Astrocyte of the spinal cord (primary cell): ENCODE measurements at places on chromosomes 7 and 10.

DNA sequence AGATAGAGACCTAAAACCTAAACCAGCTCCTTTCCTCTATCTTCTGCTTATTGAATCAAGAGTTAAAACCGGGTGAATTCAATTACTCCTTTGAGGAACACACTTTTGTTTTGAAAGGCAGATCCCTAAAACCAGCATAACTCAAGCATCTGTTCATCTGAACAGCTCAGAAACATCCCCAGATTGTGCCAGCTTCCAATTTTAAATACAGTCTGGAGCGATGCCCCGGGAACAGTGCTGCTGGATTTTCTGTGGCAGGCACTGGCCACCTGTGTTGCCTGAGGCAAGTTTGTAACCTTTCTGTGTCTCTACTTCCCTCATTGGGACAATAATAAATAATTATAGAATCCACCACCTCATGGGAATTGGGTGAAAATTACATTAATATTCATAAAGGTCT, 281.4 kb upstream of the NFE2L3 start:
- no peak for DNase-seq

- DNase-seq = peak; percentile 12
Measured at GRCh38 chr7:18119985-18120384, 92.3 kb upstream of the PRPS1L1 start.

GRCh38 chr10:58546722-58547445, 34.2 kb downstream of the BICC1 start:
- no peak for DNase-seq

- DNase-seq = no peak
Measured at GRCh38 chr7:139095194-139095659, 14.3 kb downstream of the ZC3HAV1 start.

GRCh38 chr10:104331208-104331838, 6.9 kb downstream of the ITPRIP start:
- DNase-seq = peak; percentile 91

GRCh38 chr10:37733822-37734221, 123.6 kb downstream of the ZNF248 start:
- no peak for DNase-seq

GRCh38 chr10:124494046-124494807, 32.6 kb downstream of the LHPP start:
- no peak for DNase-seq

GRCh38 chr7:41786404-41786803, 83.5 kb upstream of the INHBA start:
- no peak for DNase-seq

- no peak for DNase-seq
Measured at GRCh38 chr10:97580421-97581367, 3.5 kb upstream of the HOGA1 start.

GRCh38 chr10:79093658-79094411, 25.1 kb downstream of the ZMIZ1 start:
- peak; percentile 58 for DNase-seq

DNA sequence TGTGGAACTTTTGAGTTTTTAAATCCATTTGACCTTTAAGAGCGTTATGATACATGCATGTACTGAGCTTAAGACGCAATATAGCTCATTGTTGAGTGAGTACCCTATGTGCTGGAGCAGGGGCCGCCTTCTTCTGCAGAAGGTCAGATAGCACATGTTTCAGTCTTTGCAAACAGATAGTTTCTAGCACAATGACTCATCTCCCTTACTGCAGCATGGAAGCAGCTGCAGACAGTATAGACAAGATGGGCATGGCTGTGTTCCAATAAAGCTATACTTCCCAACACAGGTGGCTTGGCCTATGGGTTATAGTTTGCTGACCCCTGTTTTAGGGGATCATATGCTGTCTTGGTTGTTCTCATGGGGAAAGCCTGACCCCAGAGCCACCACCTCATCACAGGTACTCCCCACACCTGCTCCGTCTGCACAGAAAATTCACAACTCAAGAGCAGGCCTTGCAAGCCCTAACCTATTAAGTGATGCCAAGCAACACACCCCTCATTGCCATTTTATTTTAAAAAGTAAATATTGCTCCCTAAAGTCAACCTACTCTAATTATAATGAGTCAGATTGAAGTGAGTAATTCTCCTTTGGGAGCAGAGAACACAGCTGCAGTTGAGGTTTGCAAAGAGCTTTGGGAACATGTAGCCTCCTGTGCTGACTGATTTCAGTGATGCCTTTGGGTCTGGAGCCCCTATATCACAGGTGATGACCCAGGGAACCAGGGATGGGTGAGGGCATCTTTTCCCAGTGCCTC, 330.1 kb downstream of the PAXIP1 start:
- no peak for DNase-seq

DNA sequence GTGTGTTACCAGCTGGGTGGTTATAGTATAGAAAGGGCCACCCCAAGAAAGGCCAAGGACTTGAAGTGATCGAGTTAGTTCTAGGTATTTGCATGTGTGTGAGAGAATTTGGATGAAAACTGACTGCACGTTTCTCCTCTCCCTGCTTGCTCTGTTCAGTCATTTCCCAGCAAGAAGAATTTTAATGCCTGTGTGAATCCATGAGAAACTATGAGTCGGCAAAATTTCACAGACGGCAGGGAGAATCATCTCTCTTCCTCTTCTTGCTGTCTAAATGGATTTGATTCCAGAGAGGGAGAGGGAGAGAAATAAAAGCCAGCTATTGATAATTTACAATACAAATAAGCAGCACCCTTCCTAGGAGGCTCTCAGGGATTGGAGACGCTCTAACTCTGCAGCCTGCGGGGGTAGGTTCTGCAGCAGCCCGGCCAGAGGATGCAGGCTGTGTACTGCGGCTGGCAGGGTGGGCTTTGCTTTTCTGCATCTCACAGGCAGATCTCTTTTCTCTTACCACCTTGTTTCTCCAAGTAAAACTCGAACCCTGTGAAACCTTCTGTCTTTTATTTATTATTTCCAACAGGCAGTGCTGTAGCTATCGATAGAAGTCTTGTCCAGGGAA, 183.6 kb downstream of the TCF7L2 start:
- peak; percentile 56 for DNase-seq

- DNase-seq = peak; percentile 41
Measured at GRCh38 chr7:20350518-20350951, 19.8 kb downstream of the ITGB8 start.

- no peak for DNase-seq
Measured at GRCh38 chr7:104929921-104930320, 84.1 kb upstream of the KMT2E start.

DNA sequence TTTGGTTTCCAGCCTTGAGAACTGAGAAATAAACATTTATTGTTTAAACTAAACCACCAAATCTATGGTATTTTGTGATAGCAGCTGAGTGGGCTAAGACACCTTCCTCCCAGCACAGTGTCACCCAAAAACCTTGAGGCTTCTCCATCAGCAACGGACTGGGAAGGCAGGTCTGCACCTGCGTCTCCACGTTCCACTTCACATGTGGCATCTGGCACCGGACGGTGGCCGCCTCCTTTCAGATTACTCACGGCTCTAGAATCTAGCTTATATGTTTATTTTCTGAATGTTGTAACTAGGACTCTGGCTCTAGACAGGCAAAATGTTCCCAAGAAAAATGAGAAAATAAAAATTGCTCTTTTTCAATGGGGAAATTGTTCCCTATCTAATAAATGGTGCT, 201.0 kb downstream of the ADARB2 start:
- no peak for DNase-seq

DNA sequence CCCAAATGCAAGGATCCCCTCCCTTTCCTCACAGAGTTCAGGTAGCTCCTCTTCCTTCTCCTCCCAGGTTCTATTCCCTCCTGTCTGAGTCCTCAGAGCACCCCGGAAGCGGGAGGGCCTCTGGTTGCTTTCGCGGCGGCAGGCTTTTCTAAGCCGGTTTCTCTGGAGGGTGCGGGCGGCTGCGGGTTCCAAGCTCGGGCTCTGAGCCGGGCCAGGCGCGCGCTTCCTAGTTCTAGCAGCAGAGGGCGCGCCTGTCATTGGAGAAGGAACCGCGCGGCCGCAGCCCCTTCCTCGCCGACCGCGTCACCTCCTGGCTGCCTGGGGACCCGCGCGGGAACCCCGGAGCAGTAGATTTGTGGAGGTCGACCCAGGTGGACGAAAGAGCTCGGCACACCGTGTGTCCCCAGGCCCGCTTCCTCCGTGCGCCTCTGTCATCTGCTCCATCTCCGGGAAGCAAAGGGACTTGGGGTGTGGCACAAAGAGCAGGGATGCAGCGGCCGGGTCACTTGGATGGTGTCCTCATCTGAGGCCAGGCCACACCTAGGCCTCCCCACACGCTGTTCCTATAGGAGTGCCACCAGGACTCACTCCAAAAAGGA, 389.0 kb upstream of the PODXL start:
- peak; percentile 47 for DNase-seq

DNA sequence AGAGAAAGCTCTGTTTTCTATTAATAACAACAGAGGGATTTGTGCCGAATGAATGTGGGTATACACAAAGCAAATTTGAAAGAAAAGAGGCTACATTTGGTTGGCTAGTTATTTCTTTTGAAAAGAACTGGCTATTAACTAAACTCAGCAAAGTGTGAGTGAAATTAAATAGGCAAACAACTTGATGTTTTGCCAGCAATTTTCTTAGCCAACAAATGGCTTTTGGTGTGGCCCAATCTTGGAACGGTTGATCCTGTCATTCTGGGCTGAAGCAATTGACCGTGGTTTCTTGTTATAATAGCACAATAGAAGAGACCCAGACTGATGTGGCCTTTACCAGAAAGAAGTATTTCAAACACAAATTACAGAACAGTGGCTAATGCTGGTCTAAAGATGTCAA, 898.6 kb downstream of the KCNMA1 start:
- DNase-seq = no peak

- DNase-seq = no peak
Measured at GRCh38 chr7:99730238-99730810, 4.7 kb downstream of the CYP3A7 start.

DNA sequence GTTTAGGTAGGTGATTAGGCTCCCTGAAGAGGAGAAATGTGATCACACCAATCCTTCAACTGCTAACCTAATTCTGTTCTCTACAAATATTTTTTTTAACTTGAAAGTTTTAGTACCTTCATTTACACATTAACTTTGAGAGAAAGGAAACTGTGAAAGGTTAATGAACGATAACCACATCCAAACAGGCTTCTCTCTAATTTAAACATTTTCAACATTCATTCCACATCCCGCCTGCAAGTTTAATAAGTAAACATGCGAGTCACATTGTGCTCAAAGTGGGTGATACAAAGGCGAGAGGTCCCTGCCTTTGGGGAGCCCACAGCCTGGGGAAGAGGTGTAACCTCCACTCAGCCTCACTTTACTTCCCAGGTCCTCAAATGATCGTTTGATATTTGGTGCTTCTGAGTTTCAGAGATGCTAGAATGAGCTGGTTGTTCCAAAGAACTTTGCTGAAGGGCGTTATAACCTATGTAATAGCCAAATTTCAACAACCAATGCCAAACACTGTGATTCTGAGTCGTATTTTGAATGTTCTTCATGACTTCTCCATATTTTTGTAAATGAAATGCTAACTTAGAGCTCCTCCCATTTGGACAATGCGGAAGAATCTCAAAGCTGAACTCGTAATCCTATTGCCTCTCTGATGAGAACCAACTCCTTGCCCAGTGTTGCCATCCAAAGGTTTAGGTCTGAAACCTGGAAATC, 47.5 kb downstream of the DENND2A start:
- DNase-seq = no peak

GRCh38 chr10:25867321-25867720, 66.7 kb upstream of the MYO3A start:
- DNase-seq = no peak

DNA sequence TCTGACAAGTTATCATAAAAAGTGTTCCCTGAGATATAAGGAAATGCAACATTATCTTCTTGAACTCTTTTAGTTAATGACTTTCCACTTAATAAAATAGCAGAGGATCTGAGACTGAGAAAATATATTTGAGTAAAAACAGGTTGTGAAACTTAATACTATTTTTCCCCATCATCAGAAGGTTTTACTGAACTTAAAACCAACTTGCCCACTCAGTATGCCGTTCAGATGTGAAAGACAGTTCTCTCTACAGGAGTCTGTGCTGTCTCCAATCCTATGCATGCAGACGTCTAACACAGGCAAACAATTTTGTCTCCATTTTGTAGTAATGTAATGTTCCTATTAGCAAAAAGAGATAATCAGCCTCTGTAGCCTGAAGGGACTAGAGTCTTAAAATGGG, 38.2 kb upstream of the CYP2C18 start:
- no peak for DNase-seq

- no peak for DNase-seq
Measured at GRCh38 chr7:146290746-146291145, 174.1 kb downstream of the CNTNAP2 start.

DNA sequence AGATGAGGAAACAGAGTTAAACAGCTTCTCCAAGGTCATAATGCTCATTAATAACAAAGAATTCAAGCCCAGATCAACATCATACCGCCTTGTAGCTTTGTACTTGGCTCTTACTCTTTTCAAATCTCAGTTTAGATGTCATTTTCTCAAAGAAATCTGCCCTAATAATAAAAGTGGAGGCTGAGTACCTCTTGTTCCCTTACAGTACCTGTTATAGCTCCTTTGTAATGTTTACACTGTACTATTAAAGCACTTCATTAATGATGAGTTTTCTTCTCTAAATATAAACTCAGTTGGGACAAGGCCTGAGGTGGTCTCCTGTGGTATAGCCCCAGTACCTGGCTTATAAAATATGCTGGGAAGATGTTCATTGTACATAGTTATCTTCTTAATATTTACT, 7.8 kb downstream of the SMNDC1 start:
- DNase-seq = no peak

DNA sequence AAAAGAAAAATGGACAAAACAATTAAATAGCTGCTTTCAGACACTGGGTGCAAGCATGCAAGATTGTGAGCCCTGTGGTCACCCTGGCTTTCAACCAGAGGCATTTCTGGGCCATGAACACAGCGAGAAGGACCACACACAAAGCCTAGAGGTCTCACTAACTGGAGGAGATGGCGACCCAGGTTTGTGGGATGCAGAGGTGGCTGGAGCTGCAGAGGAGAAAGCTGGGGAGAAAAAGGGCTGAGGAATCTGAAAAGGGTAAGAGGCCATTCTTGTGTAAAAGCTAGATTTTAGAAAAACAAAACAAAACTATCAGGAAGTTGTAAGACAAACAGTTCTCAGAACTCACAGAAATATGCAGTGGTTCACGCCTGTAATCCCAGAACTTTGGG, 30.1 kb upstream of the PTPRN2 start:
- peak; percentile 75 for DNase-seq

DNA sequence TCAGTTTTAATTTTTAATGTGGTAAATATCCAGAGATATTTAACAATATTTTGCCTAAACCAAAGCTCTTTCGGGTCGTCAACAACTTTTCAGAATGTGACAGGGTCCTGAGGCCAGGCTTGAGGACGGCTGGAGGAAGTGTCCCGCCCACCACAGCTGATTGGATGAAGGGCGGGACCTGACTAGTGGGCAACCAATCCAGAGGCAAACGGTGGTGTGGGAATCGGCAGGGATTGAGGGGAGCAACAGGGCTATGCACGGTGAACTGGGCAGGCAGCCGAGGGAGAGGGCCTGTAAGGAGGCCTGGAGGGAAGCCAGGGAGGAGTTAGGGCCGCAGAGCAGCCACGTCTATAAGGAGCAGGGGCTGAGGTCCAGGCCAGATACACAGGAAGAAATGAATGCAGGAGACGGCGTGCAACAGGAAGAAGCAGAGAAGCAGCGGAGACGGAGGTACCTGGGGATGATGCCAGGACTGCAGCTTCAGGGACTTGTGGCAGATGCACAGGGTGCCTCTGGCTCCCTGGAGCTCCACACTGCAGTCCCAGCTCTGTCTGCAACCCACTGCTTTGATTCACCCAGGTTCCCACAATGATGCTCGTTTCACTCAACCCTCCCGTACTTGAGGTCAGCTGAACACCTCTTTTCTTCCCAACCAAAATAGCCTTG, 46.1 kb upstream of the ZMIZ1 start:
- peak; percentile 13 for DNase-seq
